ENCODE measurements at places on chromosomes 12 and 14.
A peak's percentile ranks its signal among the peaks of the same experiment; 100 is the strongest.

GRCh38 chr12:93626160-93626559 lies 51.0 kb upstream of the CRADD start:
- no peak for DNase-seq

DNA sequence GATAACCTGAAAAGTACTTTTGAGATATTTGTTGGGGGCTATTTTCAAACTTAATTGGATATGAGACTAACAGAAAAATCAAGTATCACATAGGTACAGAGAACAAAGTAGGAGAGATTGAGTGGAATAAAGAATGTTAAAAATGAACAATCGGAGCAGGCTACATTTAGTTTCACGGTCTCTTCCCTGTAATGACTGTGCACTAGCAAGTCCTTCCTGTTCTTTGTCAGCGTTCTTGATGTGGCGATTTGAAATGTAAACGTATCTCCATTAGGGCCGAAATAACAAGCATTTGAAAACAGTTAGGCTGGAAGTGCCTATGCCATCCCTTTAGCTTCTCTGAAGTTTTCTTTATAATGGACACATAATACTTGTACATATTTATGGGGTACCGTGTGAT lies 31.0 kb downstream of the SLC25A29 start:
- DNase-seq = no peak

DNA sequence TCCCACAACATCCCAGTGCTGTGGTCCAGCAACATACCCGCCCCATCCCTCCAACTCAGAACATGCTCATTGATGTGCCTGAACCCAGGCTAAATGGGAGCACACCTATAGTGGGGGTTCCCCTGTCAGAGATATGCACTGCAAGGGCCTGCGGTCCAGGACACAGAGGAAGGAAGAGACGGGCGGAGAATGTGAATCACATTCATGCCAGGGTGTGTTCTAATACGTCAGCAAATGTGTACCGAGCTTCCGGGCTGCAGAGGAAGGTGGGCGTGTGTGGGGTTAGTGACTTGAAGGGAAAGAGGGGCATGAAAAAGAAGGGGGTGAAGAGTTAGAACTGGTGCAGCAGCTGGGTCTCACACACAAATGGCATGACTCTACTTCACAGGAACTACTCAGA lies 83.7 kb downstream of the DPF3 start:
- DNase-seq = peak; percentile 38

- DNase-seq = no peak
Observed at GRCh38 chr12:44618946-44619345, 257.2 kb downstream of the NELL2 start.

- no peak for DNase-seq
Observed at GRCh38 chr12:100024974-100025555, 40.3 kb upstream of the ANKS1B start.

- no peak for DNase-seq
Observed at GRCh38 chr12:9273276-9273675, 65.1 kb upstream of the PZP start.
